ENCODE measurements at places on chromosomes 5 and 9.
A peak's percentile ranks its signal among the peaks of the same experiment; 100 is the strongest.

GRCh38 chr5:9667906-9668305 lies 37.8 kb upstream of the TAS2R1 start:
- no peak for DNase-seq

DNA sequence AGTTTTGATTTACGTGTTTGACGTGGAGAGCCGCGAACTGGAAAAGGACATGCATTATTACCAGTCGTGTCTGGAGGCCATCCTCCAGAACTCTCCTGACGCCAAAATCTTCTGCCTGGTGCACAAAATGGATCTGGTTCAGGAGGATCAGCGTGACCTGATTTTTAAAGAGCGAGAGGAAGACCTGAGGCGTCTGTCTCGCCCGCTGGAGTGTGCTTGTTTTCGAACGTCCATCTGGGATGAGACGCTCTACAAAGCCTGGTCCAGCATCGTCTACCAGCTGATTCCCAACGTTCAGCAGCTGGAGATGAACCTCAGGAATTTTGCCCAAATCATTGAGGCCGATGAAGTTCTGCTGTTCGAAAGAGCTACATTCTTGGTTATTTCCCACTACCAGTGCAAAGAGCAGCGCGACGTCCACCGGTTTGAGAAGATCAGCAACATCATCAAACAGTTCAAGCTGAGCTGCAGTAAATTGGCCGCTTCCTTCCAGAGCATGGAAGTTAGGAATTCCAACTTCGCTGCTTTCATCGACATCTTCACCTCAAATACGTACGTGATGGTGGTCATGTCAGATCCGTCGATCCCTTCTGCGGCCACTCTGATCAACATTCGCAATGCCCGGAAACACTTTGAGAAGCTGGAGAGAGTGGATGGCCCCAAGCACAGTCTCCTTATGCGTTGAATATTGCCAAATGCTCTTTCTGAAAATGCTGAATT lies 850 bp downstream of the RRAGA start:
- DNase-seq, result peak; percentile 25

GRCh38 chr5:17879276-17879675 lies 245.0 kb downstream of the TAF11L14 start:
- DNase-seq, result no peak

GRCh38 chr5:135353952-135354721 lies 44.9 kb downstream of the MACROH2A1 start:
- DNase-seq, result no peak

GRCh38 chr9:97859346-97859745 lies 6.3 kb downstream of the FOXE1 start:
- DNase-seq, result no peak
